Activated gamma-delta T cell treated with Interleukin-2 at 50 U/mL for 16 hours (primary cell): ENCODE measurements at places on chromosomes 7 and 10.

GRCh38 chr7:100604028-100604975 lies 2.1 kb downstream of the PCOLCE start:
- peak; percentile 79 for DNase-seq

DNA sequence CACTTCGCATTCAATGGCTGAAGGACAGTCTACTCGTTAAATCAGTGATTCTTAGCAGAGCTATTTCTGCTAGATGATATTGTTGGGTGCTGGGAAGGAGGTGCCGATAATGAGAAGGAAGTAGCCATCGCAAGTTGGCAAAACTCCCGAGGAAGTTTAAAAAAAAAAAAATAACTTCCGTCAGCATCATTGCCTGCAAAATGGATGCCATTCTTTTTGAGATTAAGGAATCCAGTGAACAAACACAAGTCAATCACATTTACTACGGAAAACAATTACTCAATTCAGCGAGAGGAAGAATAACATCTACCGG lies 74.4 kb upstream of the SFMBT2 start:
- no peak for DNase-seq

DNA sequence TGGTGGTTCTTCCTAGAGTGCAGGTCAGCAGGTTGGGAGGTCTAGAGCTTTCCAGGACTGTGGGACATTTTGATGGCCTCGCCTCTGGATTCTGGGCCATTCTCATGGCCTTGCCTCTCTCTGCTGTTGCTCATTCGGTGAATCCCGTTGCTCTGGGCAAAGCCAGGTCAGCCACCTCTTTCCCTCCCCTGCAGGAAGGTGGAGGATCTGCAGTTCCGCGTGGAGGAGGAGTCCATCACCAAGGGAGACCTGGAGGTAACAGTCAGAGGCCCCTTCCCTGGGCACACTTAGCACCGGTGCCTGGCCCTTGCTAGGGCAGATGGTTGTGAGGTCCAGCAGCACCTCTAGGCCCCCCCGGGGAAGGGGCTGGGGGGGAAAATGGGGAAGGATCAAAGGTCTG lies 74.9 kb downstream of the CLIP2 start:
- DNase-seq: no peak

- no peak for DNase-seq
These were observed 85.8 kb downstream of the AGMO start for GRCh38 chr7:15475808-15476530.

DNA sequence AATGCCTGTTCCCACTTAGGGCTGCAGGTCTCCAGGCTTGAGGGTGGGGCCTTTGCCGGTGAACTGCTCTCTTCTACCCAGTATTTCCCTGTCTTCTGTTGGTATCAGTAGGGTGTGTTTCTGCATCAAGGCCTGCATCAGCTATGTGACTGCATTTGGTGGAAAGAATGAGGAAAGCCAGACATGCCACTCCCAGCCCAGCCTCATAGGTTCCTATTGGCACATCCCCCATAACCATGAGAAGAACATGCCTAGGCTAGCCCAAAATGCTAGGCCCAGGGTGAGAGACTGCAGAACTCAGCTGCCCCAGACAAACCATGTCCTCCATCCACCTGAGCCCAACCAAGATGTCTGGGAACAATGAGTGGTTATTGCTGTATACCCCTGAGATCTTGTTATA lies 380.3 kb upstream of the ADARB2 start:
- DNase-seq: no peak

DNA sequence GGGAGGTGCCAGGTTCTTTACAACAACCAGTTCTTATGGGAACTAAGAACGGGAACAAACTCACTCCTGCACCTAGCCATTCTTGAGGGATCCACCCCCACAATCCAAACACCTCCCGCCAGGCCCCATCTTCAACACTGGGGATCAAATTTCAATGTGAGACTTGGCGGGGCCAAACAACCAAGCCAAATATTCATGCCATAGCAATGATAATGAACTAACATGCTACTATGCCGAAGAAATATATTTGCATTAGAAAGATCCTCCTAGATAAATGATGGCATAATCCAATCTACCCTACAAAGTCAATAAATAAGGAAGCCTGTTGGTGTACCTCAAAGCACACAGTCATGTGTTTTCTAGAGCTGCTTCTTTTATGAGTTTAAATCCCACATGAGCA lies 57.6 kb downstream of the CCDC71L start:
- no peak for DNase-seq

DNA sequence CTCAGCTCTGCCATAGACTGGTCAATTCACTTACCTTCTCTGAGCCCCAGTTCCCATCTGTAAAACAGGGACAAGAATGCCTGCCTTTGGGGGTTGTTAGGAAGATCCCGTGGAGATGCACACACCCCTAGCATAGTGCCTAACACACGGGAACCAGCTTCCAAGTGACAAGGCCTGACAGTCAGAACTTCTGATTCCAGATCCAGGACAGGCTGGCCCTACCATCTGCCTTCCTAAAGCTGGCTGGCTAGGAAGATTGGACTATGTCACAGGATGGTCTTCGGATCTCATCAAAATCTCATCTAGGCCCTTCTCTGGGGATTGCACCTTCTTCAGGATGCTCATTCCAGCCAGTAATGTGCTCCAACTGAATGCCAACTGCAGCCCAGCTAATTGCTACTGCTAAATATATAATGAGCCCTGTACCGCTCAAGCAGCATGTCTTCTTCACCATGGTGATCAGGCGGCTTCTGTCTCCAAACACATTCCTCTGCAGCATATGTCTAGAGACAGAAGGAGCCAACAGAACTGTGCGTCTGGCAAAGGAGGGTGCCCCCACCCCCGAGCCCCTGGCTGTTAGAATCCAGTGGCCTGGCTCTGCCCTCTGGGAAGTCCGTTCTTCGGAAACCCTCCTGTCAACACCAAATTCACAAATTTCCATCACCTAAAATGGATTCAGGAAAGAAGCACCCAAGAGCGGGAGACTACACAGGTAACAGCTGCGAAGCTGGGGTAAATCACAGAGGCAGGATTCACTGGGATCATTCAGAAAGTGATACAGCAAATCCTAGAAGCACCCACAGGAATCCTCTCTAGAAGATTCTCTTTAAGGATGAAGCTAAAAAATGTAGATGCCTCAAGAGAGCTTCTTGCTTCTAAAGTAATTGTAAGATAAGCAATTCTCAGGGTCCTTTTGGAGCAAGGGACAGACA lies 142.1 kb upstream of the EEPD1 start:
- DNase-seq: no peak

DNA sequence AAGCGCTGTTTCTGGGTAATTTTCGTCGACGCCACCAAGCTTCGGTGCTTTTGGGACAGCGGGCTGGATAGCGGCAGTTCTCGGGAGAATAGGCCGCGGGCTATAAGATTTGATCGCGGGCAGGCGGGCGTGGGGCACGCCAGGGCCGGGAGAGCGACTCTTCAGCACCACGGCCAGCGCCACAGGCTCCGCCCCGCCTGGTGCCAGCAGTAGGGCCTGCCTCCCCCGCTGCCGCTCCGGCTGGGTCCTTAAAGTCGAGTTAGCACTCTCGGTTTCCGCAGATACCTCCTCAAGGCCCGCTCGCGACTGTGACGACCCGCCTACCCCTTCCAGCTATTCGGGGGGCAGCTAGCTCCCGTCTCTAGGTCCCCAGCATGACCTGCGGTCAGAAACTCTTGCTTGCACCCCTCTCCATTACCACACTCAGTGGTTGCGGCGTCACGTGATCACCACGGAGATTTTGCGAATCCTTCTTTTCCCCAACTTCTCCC lies 9.4 kb downstream of the NXPH1 start:
- DNase-seq: peak; percentile 20

DNA sequence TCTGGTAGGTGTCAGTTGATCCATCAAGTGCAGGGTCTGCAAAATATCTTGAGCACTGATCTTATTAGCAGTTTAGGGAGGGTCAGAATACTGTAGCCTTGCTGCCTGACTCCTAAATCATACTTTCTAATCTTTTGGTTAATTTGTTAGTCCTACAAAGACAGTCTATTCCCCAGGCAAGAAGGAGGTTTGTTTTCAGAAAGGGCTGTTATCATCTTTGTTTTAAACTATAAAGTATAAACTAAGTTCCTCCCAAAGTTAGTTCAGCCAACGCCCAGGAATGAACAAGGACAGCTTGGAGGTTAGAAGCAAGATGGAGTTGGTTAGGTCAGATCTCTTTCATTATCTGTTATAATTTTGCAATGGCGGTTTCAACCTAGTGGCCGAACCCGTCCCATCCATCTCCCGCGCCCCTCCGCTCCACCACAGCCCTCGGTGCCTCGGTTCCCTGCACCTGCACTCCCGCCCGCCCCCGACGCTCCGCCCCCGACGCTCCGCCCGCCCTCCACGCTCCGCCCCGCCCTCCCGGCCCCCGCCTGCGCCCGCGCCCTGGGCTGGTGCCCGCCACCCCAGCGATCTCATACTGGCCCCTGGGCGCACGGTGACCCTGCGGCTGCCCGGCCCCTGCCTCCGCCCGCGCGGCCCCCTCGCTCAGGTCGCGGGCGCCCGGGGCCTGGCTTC lies at the start of gene ADCK2:
TSS of gene ADCK2 (plus strand) at position 564 of the 681 bp plus-strand sequence. CDS start 386 bp downstream, outside the sequence.
- DNase-seq: peak; percentile 42

- peak; percentile 86 for DNase-seq
These were observed at the start of gene ATXN7L1 for GRCh38 chr7:105876091-105876963. ATXN7L1 (minus strand) TSS chr7:105876599; CDS start chr7:105876558, 41 bp downstream.

DNA sequence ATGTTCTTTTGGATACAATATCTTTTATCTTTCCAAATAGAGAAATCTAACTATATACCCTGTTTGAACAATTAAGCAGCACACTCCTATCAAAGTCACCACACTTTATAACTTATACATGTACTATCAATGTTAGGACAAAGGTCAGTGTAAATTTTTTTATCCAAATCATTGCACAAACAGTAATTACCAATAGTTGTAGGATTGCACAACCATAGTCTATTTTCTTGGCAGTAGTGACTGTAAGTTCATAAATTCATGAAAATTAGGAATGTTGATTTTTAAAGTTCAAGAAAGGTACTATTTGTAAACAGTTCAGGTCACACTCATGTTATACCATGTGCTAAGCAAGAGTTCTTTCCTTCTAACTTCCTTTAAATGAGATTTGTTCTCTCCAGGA lies 9.3 kb downstream of the WNT2 start:
- DNase-seq: no peak

GRCh38 chr7:150507947-150508602 lies 6.6 kb upstream of the GIMAP7 start:
- DNase-seq: no peak

DNA sequence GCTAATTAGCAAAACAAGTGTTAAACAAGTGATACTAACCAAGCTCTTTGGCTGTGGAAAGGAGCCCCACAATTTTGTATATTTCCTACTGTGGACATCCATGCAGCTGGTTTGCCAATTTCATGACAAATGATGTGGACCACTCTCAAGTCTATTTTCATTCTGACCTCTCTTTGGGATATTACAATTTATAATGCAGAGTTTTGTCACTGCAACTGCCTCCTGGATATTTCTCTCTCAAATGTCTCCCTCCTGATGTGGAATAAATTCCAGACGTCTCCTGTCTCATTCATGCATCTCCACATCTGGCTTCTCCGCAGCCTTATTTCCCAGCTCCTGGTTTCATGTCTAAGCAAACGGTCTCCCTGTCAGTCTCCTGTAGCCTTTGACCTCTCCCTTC lies 80.6 kb upstream of the RHEB start:
- no peak for DNase-seq

DNA sequence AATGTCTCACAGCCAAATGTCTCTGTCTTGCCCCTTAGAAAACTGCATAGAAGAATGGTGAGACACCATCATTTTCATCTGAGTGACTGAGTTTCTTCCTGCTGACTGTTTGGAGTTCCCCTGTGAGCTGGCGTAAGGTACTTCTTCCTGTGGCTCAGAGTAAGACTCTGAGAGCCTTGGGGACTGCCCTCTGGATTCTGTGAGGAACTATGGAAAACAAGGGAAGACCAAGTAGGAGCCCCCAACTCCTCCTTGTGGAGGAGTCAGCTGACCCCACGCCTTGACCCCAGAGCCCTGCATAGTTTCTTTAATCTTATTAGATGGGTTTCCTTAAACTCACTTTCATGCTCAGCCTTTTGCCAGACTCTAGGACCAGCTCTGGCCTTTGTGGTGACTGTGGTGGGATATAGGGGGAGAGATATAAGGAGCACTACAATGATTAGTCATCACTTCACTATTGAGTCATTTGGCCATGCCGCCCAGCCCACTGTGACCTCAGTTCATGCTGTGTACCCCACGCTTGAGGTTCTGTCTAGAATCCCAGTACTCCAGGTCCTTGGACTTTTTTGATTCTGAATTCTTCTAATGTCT lies 51.8 kb upstream of the FAM133B start:
- peak; percentile 16 for DNase-seq

DNA sequence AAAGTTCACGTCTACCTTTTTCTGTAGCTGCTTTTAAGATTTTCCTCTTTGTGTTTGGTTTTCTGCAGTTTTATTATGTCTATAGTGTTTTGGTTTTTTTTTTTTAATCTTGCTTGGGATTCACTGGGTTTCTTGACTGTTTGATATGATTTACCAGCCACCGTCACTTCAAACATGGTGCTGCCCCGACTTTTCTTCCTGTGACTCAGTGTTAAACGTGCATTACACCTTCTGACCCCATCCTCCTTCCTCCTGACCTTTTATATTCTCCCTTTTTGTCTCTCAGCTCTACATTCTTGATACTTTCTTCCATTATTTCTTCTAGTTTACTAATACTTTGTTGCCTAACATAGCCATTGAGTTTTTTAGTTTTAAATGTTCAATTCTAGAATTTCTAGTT lies 61.5 kb downstream of the GNA12 start:
- no peak for DNase-seq

- DNase-seq: no peak
These were observed 17.2 kb upstream of the SLC26A4 start for GRCh38 chr7:107643407-107643806.

GRCh38 chr10:114044247-114045135 lies 825 bp downstream of the ADRB1 start:
- no peak for DNase-seq
